ENCODE measurements at places on chromosomes 5 and 9.
A peak's percentile ranks its signal among the peaks of the same experiment; 100 is the strongest.

DNA sequence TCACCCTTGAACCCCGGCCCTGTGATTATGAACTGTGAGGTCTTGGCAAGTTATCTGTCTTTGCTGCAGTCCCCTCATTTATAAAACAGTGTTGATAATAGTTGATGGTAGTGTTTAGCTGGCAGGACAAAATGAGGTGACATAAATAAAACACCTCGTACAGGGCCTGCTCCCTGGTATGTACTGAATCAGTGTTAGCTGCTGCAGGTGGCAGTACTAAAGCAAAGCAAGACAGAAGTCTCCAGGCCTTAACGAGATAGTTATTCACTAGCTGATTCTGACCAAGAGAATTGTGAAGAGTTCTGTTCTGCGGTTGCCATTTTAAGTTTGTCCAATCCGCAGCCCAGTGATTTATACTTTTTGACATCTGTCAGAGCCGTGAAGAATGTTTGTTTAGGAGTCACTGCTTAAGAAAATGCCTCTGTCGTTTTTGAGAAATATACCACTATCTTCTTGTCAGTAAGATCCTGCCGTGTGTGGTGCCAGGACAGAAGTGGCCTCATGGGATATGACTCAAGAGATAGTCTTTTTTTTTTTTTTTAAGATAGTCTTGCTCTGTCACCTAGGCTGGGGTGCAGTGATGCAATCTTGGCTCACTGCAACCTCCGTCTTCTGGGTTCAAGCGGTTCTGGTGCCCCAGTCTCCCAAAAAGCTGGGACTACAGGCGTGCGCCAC is 75.9 kb downstream of the KDM4C start:
- DNase-seq, result no peak

DNA sequence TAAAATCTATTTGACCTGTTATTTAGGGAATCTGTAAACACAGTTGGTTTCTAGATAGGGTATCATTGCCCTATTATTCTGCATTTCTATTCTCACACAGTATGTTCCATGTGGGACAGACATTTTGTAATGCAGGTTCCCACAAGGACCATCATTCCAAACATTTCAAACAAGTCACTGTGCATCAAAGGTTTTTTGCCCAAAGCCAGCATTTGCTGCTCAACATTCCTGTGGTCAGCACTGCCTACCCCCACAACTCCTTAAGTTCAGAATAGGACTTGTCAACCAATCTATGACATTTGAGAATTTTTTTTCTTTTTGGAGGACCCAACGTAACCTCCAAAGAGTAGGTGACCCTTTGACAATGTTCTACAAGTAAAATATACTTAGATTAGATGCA is 95.7 kb downstream of the LPAR1 start:
- DNase-seq, result no peak

DNA sequence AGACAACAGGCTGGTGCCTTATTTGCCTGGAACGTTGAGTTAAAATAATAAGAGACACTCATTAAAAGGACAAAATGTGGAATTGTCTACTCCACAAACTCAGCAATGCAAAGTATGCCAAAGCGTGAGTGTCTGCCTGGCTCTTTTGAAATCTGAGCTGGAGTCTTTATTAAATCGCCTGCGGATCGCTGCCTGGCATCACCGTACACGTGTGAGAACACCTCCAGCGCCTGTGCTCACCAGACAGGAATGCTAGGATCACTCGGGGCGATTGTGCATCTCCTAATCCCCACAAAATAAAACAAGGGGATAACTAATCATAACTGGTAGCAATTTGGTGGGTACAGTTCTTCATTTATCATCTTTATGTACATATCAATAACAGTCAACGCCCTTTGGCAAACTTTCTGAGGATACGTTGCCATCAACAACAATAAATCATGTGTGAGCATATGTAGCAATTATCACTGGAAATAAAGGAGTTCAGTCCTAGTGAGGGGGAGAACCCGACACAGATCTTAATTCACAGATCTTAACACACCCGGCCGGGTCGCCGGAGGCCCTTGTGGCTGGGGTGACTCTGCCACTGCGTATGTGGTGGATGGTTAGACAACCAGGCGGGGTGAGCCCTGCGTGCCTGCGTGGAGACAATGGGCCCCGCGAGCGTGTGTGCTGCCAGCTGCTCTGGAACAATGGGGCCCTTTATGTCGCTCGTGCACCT is 284.9 kb upstream of the IRX1 start:
- DNase-seq, result no peak

DNA sequence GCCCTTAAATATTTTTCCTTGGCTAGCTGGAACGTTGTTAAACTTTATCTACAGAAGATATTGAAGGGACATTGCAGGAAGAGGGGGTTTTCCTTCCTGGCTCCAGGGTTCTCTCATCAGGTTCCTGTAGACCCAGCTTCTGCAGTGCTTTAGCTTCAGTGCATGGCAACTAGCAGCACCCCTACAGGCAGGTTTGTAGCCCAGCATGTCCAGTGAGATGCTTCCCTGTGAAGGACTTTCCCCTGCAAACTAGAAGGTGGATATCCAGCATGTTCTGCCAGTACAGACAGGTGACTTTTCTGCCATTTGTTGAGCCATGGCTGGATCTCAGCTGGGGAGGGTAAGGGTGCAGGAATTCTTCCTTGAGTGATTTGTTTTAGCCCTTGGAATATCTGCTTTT is 10.4 kb downstream of the CCL28 start:
- DNase-seq, result no peak

- no peak for DNase-seq
Measured at GRCh38 chr5:173953528-173954090, 35.4 kb upstream of the C5orf47 start.

DNA sequence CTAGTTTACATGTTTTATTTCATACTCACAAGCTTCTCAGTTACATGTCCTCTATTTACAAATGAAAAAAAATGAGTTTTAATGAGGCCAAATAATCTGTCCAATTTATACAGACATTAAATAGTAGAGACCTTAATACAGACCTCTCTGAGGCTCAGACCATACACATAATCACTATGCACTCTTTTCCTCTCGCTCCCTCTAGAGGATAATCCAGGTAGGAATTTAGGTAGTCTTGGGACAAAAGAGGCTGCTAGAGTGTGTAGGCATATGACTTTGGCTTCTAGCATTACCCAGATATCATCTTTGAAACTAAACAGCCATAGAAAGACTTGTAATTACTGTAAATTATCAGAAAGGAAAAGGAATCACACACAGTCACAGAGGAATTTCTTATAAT is 444.7 kb downstream of the HINT1 start:
- no peak for DNase-seq

- DNase-seq, result no peak
Measured at GRCh38 chr9:101795147-101795546, 56.7 kb upstream of the GRIN3A start.

GRCh38 chr5:23626961-23627360 is 119.6 kb downstream of the PRDM9 start:
- DNase-seq, result no peak

DNA sequence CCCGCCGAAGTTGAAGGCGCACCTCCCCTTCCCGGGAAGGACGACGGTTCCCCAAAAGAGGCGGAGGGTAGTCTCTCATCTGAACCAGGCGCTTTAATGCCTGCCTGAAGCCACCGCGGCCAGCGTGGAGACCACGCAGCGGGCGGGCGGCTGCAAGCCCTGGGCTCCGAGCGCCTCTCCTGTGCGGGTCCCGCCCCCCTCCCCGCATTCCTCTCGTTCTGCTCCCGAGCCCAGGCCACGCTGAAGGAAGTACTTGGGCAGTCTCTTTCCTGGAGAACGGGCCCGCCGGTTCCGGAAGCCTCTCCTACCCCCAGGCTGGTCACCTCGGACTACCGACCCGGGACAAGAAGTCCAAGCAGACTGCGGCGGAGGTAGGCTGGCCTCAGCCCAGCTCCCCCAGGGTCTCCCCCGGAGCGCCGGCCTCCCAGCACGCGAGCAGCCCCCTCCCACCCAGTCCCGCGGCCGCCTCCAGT is 571 bp downstream of the PPIC start:
- DNase-seq, result no peak

DNA sequence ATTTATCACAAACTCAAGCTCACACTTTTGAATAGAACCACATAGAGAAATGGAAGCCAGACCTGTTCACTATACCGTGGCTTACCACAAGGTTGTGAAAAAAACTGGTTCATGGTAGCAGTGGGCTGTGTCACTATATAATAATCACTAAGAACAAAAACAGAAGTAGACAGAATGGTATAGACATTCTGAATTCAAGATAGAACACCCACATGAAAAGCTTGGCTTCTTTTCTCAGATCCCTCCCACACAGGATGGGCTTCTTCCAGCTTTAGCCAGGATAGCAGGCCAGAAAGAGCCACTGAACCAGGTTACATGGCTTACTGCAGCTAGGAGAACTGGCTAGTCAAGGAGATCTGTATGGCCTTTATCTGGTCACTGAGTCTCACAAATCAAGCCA is 6.1 kb upstream of the NRG2 start:
- no peak for DNase-seq

DNA sequence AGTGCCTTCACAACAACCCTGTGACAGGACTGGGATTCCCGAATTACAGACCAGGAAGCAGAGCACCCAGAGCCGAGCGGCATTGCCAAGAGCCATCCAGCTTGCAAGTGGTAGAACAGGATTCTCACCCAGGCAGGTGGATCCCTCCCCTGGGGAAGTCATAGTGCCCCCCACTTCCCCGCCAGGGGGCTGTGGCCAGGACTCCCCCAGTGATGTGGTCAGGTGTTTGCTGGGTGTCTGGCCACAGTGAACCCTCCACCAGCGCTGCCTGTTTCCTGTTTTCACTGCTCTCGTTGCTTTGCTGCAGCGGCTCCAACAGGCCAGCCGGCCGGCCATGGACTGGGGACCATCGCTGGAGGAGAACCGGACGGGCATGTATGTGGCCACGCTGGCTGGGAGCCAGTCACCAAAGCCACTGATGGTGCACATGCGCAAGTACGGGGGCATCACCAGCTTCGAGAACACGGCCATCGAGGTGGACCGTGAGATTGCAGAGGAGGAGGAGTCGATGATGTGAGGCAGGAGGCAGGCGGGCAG is 19.3 kb downstream of the SLC6A7 start:
- peak; percentile 17 for DNase-seq

DNA sequence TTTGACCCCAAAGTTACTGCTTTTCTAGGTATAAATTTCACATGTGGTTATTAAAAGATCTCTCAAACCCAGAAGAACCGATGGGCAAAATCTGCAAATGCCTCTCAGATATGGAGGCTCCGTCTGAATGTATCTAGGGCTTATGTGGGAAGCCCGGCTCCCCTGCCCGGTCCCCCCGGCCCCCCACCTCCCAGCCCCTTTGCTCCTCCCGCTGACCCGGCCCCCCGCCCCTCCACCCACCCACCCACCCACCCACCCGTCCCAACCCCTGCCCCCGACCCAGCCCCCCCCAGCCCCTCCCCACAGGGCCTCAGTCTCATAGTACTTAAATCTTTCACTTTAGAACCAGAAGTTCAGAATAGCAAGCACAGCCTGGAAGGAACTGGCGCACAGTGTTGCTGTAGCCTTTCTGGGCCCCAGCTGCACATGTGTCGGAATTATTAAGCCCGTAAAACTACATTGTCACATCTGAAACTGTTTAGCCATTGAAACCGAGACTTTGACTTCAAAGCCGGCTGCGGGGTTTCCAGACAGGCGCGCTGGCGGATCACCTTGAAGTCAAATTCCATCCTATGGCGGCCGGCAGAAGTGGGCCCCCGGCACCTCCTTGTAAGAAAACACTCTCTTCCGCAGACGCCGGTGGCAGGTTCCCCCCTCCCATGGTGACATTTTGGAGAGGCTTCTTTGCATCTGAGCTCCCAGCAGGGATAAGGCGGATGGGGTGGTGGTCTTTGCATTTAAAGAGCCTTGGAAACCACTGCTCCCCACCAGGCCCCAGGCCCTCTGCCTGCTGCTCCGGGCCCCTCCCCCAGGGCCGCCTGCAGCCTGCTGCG is 12.8 kb downstream of the NKD2 start:
- DNase-seq, result no peak

GRCh38 chr9:135387976-135388375 is 91.6 kb upstream of the PPP1R26 start:
- DNase-seq, result no peak

DNA sequence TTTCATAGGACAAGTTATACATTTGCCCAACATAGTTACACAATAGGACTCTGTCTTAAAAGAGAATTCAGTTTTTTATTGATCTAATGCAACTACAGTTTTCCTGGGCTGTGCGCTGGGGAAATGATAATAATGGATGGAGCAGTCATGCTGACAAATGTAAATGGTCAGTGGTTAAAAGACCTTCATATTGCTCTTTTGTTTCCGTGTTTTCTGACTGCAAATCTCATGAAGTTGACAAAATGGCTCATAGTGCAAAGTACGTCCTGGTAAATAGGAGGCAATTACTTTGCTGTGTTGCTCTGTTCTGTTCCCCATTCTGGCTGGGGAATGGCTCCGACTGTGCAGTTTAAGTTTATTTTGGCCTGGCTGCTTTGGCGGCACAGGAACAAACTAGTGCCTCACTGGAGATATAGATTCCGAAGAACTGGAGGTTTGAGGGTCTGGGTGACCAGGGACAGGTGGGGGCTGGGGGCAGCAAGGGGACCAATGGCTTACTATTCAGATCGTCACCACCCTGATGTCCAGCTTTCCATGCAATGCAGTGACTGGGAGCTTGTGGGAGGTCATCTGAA is 54.3 kb downstream of the PTTG1 start:
- no peak for DNase-seq

- no peak for DNase-seq
Measured at GRCh38 chr5:128378632-128379031, 159.4 kb downstream of the FBN2 start.

- no peak for DNase-seq
Measured at GRCh38 chr5:68732251-68732650, 361.6 kb upstream of the SLC30A5 start.

DNA sequence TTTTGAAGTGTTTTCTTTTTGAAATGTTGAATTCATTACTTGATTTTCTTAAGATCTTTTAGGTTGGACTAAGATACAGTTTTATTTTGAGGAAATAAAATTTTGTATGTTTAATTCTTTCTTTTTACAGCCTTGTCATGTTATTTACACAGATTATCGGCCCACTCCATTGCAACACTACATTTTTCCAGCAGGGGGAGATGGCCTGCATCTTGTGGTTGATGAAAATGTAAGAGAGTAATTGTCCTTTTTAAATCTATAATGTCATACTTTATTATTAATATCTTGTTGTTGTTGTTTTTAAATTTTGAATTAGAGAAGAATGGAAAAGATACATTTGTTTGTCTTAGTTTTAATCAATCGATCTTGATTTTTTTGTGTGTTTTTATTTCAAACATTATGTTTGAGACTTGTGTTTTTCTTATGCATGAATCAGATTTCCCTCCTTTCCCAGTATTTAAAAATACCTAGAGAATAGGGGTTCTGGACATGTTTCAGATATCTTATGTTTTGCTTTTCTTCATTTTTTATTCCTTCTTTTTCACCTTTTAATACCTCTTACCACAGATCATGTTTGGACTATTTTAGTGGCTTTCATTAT is 36.7 kb downstream of the MTREX start:
- DNase-seq, result peak; percentile 33

GRCh38 chr5:82406205-82406773 is 128.1 kb upstream of the RPS23 start:
- DNase-seq, result no peak

DNA sequence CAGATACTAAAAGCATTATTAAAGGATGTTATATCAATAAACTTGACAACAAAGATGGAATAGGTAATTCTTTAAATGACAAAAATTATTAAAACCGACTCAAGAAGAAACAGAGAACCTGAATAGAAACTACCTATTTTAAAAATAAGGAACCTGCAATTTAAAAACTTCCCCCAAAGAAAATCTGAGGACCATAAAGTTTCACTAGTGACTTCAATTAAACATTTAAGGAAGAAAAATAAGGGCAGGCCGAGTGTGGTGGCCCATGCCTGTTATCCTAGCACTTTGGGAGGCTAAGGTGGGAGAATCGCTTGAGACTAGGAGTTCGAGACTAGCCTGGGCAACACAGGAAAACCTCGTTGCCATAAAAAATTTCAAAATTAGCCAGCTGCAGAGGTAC is 99.6 kb downstream of the FANCC start:
- no peak for DNase-seq
